ENCODE measurements at places on chromosomes 12 and 14. TPM values are rescaled to one million over a fixed set of nuclear protein-coding genes. Genes with fewer than 3 reads are reported as not detected.
A peak's percentile ranks its signal among the peaks of the same experiment; 100 is the strongest.

DNA sequence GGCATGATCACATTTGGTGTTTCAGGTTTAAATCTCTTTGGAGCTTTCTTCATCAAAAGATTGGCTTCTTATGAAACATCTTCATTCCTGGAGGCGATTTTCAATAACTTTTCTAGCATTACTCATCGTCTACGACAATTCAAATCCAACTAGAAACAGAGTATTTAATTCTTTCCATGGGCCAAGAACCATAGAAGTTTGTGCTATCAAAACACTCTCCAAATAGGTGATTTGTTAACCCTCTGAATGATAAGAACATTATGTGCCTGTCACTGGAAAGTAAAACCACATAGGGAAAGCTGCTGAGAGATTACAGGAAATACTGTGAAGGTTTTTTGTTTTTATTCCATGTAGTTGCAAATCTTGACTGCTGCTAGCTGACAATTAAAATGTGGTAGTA is 6.9 kb upstream of the DCN start:
- no peak for DNase-seq

- DNase-seq, result no peak
Measured at GRCh38 chr14:86652526-86652925, 1122.6 kb downstream of the FLRT2 start.

DNA sequence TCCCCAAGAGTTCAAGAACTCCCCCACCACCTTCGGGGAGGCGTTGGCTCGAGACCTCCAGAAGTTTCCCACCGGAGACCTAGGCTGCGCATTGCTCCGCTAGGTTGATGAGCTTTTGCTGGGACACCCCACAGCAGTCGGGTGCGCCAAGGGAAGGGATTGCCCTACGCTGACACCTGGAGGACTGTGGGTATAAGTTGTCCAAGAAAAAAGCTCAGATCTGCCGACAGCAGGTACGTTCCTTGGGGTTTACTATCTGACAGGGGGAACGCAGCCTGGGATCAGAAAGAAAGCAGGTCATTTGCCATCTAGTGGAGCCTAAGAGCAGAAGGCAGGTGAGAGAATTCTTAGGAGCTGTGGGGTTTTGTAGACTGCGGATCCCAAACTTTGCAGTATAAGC is 98.8 kb downstream of the FRMD6 start:
- DNase-seq, result no peak

DNA sequence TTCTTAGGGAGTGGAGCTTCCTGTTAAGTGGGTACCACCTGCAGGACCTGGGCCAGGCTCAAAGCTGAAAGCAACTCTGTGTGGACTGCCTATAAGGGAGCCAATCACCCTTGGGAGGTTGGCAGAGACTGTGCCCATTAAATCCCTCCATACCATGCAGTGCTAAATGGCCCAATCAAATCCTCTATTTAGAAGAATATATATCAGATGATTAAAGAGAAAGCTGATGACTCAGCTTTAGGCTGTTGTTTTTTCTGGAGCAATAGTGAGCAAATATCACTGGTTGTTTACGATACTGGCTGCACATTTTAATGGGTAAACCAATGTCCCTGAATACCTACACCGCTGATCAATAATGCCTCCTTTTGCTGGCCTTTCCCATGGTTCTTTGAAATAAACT is 101.3 kb downstream of the TMX1 start:
- DNase-seq, result no peak

DNA sequence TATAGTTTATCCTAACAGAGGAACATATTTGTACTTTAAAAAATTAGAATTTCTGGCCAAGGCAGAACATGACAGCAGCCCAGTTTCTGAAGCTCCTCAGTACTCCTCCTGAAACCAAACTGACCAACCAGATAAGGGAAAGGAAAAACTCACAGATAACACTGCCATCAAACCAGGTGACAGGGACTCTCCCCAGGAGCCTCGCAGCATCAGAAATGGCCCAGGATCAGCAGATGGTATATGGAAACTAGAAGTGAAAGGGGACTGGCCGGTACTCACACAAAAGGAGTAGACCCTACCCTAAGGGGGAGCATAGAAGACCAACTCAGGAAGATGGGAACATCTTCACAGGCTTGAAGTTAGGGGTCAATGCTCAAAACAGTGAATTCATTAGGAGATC is 22.0 kb downstream of the GALC start:
- DNase-seq, result no peak

- peak; percentile 82 for DNase-seq
Measured at GRCh38 chr12:128797119-128798118, 26.3 kb downstream of the SLC15A4 start.

- no peak for DNase-seq
Measured at GRCh38 chr14:90844321-90844720, 28.1 kb upstream of the TTC7B start.

DNA sequence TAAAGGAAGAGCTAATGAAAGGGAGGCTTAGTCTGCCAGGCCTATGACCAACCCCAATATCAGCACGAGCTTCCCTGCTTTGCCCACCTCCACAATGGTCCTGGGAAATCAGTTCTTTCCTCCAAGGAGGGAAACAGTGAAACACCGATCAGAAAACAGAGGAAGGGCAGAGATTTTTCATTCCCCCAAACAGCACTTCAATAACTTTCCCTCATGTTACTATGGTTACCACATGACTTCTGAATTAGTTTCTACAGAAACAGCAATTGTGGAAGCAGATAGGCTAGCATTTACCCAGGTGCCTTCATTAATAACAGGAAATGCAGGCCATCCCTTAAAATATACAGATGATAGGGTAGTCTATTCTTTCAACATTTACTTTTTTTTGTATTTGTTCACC is 35.9 kb downstream of the TRIM9 start:
- DNase-seq, result no peak

- no peak for DNase-seq
Measured at GRCh38 chr14:105472486-105472991, 2.1 kb upstream of the CRIP2 start.

- peak; percentile 23 for DNase-seq
Measured at GRCh38 chr12:79532907-79533288, 157.9 kb downstream of the PAWR start.

DNA sequence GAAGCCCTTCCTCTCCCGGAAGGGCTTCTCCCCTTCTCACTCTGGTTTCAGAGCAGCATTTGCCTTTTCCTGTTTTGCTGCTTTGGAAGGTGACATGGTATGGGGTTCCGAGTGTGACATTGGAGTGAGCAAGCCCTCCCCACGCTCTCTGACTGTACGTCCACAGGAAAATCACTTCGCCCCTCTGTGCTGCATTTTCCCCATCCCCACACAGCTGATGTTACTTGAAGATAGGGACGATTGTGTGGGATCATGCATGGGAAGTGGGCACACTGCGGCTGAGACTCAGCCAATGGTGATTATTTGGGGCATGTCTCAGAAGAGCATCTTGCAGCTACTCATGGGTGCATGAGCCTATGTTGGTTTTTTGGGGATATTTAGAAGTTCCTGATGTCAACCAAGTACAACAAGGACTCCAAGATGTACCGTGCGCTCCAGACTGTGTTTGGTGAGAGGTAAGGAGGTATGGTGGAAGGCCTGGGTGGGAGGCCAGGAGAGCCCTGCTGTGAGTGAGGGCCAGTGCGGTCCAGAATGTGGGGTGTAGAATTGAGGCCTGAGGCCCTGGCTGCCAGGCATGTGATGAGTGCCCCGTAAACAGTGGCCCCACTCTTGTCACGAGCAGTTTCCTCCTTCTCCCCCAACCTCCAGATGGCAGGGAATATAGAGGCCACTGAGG is 15.1 kb downstream of the CYP46A1 start:
- no peak for DNase-seq

SIX1 gene
- total RNA-seq, result 0.17 TPM

FGF6 gene
- total RNA-seq, result not detected

MUCL1 gene
- not detected for total RNA-seq

TOMM20L gene
- not detected for total RNA-seq

IFI27 gene
- 375 TPM for total RNA-seq

KLHL33 gene
- 0.17 TPM for total RNA-seq

PTPRB gene
- 169 TPM for total RNA-seq

CMA1 gene
- not detected for total RNA-seq

AGAP2 gene
- under 0.01 TPM for total RNA-seq

RD3L gene
- total RNA-seq, result not detected

TAS2R7 gene
- not detected for total RNA-seq

DDX11 gene
- total RNA-seq, result 19.7 TPM
